Activated naive CD4-positive, alpha-beta T cell treated with anti-CD3 and anti-CD28 coated beads, Interleukin-2, amount 50 U/mL, for 72 hours (primary cell): ENCODE measurements at places on chromosomes 1 and 21. TPM values are rescaled to one million over a fixed set of nuclear protein-coding genes. Genes with fewer than 3 reads are reported as not detected.
A peak's percentile ranks its signal among the peaks of the same experiment; 100 is the strongest.

Gene ACAP3
- 38.3 TPM for total RNA-seq

DNA sequence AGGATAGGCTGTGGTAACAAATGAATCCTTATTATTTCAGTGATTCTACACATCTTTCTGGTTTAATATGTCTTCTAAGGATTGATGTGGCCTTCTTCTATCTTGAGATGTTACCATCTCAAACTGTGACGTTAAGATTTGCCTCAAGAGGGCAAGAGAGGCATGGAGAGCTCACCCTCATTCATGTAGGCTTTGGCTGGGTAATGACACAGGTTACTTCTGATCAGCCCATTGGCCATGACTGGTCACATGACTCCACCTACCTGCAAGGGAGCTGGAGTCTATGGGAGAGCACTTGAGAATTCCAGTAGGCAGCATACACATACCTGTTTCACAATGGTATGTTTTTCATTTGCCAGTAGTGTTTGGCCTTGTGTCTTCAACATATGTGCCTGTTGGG lies 30.0 kb downstream of the CACHD1 start:
- DNase-seq = no peak

- no peak for DNase-seq
Measured at GRCh38 chr1:158327481-158327880, 3.9 kb downstream of the CD1B start.

DNA sequence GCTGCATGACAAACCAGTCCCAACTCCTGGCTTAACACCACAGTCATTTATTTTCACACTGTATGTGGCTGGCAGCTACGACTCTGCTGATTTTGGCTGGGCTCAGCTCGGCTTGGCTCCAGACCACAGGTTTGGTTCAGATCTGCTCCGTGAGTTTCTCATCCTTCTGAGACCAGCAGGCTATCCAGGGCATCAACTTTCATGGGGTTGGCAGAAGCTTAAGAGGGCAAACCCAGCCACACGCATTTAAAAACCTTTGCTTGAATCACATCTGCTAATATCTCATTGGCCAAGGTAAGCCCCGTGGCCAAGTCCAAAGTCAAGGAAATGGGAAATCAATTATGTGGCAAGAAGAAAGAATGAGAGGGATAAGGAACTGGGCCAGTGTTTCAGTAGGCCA lies 574.2 kb downstream of the MATN1 start:
- DNase-seq = no peak

DNA sequence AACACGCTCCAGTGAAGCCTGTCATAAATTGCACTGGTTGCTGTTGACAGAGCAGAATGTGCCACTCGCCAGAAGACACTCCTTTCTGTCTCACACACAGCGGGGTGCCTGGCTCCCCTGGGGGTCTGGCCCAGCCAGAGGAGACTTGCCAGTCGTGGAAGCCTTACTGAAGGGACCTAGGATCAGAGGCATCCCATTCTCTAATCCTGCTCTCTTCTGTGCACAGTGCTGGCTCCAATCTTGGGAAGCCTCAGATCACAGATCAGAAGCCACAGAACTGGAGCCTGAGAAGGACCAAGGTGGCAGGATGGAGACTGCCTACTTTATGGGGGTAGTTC lies 1.4 kb downstream of the SLC9A1 start:
- no peak for DNase-seq

GRCh38 chr1:57162607-57163261 lies 196.9 kb upstream of the C8B start:
- DNase-seq = no peak

- DNase-seq = no peak
Measured at GRCh38 chr1:19467199-19468187, 17.8 kb downstream of the CAPZB start.

GRCh38 chr1:215458104-215458503 lies 109.0 kb upstream of the KCTD3 start:
- DNase-seq = no peak

Gene ST6GALNAC5
- total RNA-seq = not detected

DNA sequence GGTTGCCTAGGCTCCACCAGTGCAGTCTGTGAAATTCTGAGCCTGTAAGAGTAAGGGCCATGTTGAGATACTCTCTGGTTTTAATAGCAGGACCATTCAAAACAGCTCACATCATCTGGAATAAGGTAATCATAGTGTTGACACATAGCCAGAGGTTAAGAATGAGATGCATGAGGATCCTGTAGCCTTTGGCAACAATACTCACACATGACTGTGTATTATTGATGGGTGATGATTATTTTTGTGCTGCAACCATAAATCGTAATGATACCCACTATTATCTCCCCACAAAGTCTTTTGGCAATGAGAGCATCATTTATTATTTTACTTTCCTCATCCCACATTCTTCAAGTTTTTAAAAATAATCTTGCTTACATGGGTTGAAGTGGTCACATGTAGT lies 35.5 kb downstream of the KCNK2 start:
- no peak for DNase-seq

GRCh38 chr1:175154629-175155472 lies 37.7 kb downstream of the KIAA0040 start:
- DNase-seq = peak; percentile 67

DNA sequence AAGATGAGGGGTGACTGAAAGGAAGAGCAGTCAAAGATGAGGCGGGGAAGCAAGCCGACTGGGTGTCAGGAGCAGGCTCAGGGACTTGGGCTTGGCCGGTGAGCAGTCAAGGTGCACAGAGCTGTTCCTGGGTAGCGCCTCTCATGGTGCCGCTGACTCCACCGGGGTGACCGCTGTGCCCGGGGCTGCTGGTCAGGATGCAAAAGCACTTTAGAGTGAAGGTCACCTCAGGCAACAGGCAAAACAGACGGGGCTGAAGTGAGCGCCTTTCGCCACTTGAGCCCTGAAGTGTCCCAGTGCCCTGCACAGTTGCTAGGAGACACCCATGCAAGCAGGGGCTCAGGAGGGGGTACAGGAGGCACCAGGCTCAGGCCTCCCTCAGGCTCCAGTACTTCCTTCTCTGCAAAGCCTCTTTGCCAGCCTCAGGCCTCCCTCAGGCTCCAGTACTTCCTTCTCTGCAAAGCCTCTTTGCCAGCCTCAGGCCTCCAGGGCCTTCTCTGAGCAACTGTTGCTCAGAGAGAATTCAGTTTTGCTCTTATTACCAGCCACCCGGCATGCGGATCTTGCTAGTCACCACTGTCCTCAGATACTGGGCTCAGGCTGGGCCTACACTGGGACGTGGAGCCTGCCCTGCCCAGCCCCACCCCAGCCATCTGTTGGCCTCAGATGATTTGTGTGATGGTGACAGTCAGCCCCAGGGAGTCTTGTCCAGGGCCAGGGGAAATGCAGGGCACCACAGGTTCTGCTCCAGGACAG lies 99.7 kb upstream of the IRF2BP2 start:
- no peak for DNase-seq

DNA sequence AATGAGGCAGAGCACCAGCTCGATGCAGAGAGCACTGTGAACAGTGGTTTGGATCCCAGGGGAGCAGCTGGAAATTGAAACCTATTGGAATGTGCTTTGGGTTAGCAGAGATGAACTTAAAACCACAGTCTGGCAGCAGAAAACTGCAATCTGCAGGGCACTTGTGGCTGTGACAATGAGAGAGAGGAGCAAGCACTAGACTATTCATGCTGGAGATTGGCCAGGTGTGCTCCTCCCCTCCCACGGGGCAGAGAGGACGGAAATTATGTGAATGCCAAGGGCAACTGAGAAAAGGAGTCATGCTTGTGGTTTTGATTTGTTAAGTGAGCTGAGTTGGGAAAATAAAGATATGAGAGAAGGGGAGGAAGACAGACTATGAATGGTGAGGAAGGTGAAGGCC lies 38.1 kb downstream of the HSD3B2 start:
- no peak for DNase-seq

Gene ROR1
- total RNA-seq = 0.25 TPM

Gene RIMKLA
- 0.68 TPM for total RNA-seq

GRCh38 chr1:85407746-85408377 lies 57.1 kb downstream of the DDAH1 start:
- no peak for DNase-seq

- no peak for DNase-seq
Measured at GRCh38 chr1:157091668-157092273, 7.8 kb downstream of the ETV3L start.

Gene KLHDC8A
- total RNA-seq = not detected

- no peak for DNase-seq
Measured at GRCh38 chr1:13616234-13616633, 32.6 kb downstream of the PDPN start.

DNA sequence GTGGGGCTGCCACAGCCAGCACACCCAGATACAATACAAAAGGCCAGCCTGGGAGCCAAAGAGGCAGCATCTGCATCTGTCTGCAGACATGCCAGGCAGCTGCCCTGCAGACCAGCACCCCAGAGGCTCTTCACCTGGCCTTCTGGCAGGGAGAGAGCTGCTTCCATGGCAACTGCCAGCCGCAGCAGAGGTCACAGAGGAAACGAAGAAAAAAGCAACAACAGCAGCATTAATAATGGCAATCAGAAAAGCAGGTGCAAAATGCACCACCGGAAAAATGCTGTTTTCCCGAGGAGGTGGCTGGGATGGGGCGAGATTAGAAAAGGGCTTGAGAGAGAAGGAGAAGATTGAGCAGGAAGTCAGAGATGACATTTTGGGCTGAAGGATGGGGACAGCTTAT lies 309.5 kb downstream of the PCP4 start:
- DNase-seq = no peak

Gene WNT2B
- total RNA-seq = 0.11 TPM

Gene ATG4C
- 18.9 TPM for total RNA-seq

DNA sequence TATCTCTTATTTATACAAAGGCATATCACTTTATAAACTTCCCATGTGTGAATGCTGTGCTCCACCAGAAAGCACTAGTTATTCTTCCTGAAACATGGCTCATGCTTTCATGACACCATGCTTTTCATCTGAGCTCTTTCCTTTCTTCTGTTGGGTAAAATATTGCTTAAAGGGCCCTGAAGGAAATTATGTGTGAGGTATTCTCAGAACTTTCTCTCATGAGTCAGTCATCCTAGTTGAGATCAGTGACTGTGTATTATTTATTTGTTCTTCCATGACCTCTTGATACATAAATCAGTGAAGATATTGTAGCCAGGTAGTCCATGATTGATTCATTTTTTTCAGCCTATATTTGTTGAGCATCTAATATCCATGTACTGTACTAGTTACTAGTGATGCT lies 54.8 kb downstream of the CYP2J2 start:
- DNase-seq = no peak

DNA sequence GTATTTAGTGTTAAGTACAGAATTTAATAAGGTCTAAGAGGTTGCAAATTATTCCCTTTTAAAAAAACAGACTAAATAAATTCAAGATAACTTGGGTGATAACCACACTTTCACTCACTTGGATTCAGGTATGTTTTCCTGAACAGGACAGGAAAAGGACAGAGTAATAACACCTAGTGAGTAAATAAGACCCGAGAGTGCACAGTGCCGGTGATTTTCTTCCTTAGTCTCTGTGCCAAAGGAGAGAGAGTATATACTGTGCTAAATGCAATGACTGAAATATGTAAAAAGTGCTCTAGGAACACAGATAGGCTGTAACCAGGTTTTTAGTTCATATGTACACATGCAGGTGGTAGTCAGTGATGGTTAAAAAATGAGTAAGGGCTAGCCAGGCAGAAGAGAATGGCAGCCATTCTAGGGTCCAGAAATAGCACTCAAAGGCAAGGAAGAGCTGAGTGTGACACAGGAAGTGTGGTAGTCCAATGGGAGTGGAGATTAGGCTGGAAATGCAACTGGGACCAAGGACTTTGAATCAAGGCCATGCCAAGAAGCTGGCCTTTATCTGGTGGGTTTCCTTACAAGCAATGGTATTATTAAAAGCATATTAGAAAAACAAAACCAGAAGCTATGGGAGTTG lies 58.1 kb downstream of the NRIP1 start:
- no peak for DNase-seq

- DNase-seq = no peak
Measured at GRCh38 chr1:62977366-62977765, 193.4 kb downstream of the ATG4C start.

DNA sequence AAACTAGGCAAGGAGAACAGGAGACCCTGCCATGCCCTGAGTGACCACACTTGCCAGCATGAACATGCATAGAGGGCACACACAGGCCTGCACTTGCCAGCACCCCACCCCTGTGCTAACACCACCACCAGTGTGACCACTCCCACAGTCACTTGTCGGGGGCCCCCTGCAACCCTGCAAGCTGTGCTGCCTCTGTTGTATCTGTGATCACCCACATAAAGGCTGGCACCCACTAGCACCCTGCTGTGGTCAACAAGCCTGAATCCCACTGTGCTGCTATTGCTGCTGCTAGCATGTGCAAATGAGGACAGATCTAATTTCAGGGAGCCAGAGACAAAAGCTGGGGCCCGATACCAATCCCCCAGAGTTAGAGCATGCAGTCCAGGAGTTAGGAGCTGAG lies 217.7 kb downstream of the GIPC2 start:
- DNase-seq = no peak

DNA sequence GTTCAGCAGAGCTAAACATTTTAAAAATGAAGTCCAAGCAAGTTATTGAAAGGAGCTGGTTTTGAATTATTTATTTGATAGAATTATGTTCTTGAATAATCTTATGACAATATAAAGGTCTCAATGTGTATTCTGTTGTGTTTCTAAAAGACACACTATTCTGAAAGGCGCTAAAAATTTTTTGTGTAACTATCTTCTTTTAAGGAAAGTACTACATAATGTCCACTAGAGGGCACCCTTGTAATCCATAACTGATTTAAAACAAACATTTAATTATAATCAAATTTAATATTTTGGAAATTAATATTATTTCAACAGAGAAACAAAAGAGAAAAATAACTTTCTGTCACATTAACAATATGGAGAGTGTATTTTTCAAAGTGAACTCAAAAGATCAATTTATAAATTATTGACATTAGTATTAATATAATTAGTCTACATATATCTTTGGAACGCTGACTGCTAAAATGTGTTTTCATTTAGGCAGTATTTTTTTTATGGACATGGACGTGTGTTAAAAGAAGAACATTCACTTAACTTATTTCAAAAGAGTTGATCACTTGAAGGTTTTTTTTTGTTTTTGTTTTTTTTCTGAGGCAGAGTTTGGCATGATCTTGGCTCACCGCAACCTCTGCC lies 248.4 kb downstream of the DENND1B start:
- no peak for DNase-seq

- DNase-seq = no peak
Measured at GRCh38 chr1:162892906-162893611, 32.1 kb upstream of the CCDC190 start.

Gene ALPL
- total RNA-seq = not detected

GRCh38 chr1:52551507-52552235 lies 1.2 kb downstream of the TUT4 start:
- peak; percentile 53 for DNase-seq

DNA sequence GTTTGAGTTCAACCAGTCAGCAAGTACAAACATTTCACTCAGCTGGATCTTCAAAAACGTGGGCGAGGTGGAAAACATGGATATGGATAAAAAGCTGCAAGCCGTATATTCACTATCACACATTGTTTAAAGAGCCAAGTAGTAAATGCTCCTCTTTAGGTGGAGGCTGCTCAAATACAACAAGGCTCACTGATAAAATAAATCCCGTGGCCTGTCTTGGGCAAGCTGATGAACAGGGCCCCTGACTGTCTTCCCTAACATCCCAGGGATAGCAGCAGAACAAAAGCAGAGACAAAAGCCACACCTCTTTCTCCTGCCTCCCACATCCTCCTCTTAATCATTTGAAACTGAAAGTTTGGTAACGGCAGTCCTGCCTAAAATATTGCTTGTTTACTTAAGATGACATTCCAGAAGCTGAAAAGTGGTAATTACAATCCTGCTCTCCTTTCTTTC lies 357.7 kb downstream of the TTLL7 start:
- DNase-seq = no peak

Gene TNFRSF4
- total RNA-seq = 166 TPM
